ENCODE measurements at places on chromosomes 12 and 14.

GRCh38 chr12:57401165-57401564 is 29.7 kb downstream of the R3HDM2 start:
- DNase-seq = no peak

DNA sequence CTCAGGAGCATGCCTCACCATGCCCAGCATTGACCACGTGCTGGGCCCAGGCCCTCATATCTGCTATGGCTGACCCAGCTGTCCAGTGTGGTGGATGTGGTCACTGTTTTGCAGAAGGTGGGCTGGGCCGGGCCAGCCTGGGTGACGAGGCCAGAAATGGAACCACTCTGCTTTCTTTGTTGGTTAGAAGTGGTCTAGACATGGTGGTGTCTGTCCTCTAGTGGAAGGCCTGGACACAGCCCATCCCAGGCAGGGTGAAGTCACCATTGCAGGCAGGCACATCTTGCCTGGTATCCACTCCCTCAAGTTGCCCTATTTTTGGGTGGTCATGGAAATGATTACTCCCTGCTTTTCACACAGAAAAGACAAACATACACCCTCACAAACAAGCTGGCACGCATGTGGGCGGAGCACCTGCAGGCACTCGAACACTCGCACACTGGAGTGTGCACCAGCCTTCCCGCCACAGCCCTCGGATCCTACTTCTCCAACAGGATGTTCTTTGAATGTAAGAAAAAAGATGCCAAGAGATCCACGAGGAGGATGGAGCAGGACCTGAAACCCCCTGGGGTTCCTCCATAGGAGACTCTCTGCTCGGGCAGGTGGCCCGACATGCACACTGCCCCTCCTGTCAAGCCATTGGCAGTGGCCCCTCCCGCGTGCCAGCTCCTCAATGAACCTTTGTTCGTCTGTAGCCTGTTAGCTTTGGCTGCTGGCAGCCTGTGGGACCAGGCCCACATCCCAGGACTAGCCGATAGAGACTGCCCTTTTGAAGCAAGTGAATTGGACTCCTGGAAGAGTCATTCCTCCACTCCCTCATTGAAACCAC is 38.4 kb downstream of the MLXIP start:
- DNase-seq = peak; percentile 92

DNA sequence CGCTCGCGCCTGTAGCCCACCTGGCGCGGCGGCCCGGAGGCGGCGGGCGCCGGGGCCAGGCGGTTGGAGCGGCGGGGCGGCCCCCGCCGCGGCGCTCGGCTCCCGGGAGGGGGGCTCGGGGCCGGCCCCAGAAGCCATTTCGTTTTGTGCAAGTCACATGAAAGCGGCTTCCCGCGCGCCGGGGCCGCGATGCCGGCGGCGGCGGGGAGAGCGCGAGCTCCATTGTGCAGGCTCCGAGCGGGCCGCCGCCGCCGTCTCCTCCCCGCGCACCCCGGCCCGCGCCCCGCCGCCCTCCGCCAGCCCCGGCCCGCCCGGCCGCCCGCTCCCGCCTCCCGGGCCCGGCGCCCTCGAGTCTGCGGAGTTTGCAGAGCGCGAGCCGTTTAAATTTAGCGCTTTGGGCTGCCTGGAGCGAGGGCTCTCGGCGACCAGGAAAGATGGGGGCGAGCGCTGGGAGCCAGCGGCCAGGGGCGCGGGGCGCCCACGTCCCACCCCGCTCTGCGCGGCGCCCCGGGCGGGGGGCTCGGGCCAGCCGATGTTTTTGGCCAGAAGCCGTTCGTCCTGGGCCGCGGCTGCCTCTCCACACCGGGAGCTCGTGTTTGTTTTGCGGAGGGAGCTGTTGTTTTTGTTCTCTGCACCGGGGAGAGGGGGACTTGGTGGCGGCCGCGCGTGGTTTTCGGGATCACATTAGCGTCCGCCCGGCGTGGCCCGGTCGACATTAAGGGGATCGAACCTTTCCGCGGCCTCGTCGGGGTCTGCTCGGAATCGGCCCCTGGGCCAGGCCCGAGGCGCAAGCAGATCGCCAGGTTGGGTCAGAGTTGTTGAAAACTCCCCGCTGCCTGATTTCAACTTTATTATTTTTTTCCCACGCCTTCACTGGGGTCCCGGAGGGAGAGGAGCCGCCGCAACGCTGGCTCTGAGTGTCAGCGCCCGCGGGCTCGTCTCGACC is 982 bp downstream of the BCL7A start:
- peak; percentile 59 for DNase-seq

- no peak for DNase-seq
Observed at GRCh38 chr12:109053382-109054123, 1.2 kb downstream of the USP30 start.

GRCh38 chr12:105272814-105273416 is 36.9 kb upstream of the APPL2 start:
- no peak for DNase-seq

DNA sequence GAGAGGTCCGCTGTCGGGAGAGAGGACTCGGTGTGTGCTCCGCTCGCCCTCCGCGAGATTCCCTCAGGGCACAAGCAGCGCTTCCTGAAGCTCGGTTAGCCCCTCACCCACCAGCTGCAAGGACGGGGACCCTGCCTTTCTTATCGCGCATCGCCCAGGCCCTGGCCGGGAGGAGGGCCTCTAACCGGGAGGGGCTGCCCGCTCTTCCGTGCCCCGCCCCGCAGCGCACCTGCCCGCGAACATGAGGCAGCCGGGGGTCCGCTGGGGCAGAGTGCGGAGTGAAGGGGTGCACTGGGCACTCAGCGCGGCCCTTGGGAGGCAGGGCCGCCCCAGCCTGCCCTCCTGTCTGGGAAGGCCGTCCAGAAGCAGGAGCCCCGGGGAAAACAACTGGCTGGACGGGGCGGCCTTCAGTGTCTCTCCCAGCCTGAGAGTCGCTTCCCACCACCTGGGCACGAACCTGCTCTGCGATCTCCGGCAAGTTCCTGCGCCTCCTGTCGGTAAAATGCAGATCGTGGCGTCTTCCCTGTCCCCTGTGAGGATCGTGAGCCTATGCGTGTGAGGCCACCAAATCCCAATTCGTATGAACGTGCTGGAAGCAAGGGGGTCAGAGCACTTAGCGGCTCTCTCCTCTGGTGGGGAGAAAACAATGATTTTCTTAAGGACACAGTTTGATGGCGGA is 28.0 kb upstream of the ADIPOR2 start:
- no peak for DNase-seq

DNA sequence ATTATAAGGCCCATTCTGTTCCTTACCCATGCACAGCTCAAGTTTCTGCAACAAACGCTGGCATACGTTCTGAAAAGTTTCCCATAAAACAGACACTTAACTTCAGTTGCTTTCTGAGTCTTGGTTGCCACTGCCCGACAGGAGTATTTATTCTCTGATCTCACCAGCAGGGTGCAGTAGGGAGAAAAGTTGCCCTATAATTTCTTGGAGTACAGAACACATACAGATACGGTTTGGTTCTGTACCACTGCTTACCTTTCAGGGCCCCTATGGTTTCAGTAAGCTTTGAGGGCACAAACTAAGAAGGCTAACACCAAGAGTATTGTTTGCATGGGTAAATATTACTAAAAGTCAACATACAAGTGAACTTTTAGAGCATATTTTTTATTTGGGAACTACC is 77.9 kb downstream of the SPATA7 start:
- no peak for DNase-seq

DNA sequence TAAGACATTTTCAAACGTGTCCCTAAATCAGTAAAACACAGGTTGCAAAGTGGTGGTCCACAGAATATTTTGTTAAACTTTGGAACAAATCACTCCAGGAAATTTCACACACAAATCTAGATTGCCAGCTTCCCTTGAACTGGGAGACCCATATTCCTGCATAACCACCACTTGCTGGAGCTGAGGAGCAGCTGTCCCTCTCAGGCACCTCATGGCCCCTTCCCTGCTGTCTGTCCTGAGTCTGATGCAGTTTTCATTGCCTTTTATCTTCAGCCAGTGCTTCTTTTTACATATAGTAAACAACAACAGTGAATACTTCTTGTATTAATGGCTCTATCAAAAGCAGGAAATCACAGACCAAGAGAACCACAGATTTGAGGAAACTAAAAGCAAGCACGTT is 289.3 kb downstream of the MED13L start:
- DNase-seq = no peak

DNA sequence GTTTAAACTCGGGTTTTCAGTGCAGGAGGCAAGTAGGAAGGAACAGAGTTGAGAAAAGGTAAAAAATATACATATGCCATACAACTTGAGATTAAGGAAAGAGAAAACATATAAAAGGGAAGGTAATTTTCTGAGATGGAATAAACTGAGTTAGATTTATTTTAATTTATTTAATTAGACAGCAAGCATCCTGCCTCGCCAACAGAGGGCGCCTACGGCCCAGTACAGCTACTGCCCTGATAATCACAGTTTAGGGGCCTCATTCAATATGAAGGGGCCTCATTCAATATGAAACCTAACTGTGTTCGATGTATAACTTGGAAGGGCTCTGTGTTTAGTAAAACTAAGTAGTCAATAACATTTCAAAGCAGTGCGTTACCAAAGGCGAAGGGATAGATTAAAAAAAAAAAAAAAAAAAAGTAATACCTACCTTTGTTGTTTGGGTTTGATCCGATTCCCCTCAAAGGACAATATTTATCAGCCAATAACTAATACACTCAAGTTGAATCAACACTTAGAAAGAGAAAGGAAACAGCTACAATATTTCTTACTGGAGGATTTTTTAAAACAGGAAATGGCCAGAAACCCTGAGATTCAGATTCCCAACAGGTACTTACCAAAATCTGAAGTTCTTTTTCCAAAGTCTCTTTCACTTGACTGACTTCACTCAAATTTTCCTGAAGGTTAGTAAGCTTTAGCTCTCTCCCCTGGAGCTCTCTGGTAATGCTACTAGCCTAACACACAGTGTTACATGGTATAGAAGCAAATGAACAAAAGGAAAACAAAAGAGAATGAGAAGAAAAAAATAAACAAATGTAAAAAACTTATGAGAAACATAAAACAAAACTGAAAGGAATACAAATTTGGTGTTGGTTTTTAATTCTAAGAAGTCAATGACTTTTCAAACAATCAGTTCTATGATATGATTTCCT is 70.0 kb upstream of the VPS33A start:
- DNase-seq = no peak

DNA sequence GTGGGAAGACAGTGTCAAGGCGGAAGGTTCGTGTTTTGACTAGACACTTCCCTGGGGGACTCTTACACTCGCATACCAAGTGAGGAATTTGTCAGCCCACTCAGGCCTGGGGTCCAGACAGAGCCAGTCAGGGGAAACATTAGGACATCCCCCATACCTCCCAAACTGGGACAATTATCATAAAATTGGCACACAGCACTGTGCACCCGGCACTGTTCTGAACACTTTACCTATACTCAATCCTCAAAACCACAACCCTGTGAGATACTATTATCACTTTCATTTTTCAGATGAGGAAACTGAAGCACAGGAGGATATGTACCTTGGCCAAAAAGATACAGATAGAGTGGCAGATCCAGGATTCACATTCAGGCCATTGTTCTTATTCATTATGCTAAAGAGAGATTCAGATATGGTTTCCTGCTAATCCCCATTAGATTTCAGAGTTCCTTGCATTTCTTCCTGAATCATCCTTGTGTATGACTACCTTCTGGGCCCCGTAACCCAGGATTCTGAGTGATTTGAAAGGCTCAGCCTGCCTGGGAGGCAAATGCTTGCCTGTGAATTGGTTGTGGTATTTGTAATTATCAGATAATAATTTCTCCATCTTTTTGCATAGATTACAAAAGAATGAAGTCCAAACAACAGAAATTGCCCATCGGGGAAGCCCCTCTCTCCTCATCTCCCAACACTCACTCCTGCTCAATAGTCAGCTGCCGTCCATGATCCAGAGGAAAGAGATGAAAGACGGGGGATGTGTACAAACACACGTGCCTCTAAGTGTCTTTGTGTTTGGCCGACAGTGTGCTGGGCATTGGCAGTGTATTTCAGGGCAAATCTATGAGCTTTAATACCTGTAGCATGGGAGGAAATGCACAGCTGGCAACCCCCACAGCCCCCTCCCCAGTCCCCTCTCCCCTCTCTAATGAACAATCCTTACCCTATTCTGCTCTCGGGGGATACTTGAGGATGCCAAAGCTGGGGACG is 4.6 kb downstream of the TAC3 start:
- DNase-seq = no peak

DNA sequence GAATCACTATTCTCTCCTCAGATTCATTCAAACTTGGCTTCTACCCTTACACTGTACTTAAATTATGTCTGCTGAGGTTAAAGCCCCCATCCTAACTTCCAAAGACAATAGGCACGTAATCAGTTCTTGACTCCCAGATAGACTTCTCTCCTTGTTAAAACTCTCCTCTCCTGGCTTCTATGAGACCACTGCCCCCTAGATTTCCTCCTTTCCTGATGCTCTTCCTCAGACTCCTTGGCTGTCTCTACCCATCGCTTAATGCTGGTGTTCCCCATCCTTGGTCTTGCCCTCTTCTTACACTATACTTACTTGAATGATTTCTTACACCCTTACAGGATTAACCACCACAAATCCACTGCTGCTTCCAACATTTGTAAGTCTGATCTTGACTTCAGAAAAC is 32.8 kb downstream of the TC2N start:
- DNase-seq = no peak

GRCh38 chr14:68195126-68195525 is 375.5 kb downstream of the RAD51B start:
- no peak for DNase-seq

- DNase-seq = no peak
Observed at GRCh38 chr12:32285489-32285888, 113.9 kb upstream of the FGD4 start.

All from putamen (tissue), 1 donor.